ENCODE measurements at places on chromosomes 7 and 10. TPM values are rescaled to one million over a fixed set of nuclear protein-coding genes. Genes with fewer than 3 reads are reported as not detected.

- H3K27me3 ChIP-seq: no peaks in the 10 kb centered on the region
- H3K27ac ChIP-seq: no peak overlapping the region
- H3K4me3 ChIP-seq: no peak overlapping the region
- DNase-seq: no peak
- H3K4me1 ChIP-seq: peaks cover 17% of the 10 kb centered on the region
These were observed 28.4 kb upstream of the EIF5AL1 start for GRCh38 chr10:79483948-79484347.

GRCh38 chr7:122595885-122596284 is 103.0 kb downstream of the RNF133 start:
- H3K27me3 ChIP-seq: no peaks in the 10 kb centered on the region
- no peaks in the 10 kb centered on the region for H3K36me3 ChIP-seq
- no peak overlapping the region for H3K27ac ChIP-seq
- no peak for DNase-seq
- H3K4me3 ChIP-seq: no peak overlapping the region

DNA sequence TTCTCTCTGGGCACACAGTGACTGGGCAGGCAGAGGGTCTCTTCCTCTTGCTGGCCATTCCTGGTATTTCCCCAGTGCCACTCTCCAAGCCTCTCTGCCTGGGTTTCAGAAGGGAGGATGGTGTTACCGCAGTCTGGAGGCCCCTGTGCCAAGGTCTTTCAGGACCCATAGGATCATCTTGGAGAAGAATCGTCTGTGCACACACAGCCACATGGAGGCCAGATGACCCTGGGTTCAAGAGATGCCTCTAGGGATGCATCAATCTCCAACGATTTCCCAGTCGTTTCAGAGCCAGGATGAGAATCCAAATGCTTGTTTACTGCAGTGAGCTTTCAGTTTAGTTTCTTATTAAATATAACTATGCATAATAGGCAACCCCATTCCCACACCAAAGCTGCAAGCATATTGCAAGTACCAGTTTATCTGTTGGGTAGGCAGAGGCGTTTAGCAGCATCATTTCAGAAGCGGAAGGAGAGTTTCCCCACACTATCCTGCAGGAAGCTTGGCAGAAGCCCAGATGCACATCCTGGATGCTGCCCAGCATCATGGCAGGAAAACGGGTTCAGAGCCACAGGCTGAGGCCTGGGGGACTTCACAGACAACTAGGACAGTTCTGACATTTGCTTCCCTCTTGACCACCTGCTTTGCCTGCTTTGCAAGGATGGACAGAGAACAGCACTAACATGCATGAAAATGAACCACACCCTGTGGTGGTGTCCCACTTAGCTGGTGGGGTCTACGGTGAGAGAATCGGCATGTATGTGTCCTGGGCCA is 134.7 kb upstream of the FAM20C start:
- no peaks in the 10 kb centered on the region for H3K27me3 ChIP-seq
- H3K36me3 ChIP-seq: no peaks in the 10 kb centered on the region
- no peak overlapping the region for H3K4me3 ChIP-seq
- no peak for DNase-seq
- H3K27ac ChIP-seq: no peak overlapping the region

DNA sequence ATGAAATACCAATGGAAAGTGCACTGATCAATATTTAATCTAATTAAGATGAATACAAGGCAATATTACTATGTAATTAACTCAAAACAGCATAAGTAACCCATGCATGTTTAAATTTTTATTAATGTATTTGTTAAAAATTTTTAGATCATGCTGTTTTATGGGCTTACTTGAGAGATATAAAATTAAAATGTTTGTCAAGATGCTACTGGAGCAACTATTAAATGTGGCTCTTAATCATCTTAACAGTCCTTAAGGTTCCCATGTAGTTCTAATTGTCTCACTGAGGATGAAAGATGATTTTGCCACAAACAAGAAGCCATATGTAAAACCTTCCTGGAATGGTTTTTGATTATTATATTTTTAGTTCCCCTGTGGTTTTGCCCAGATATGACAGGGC is 897.1 kb downstream of the KCNMA1 start:
- H3K27ac ChIP-seq: no peak overlapping the region
- peaks cover 21% of the 10 kb centered on the region for H3K4me1 ChIP-seq
- no peaks in the 10 kb centered on the region for H3K36me3 ChIP-seq
- H3K27me3 ChIP-seq: no peaks in the 10 kb centered on the region

DNA sequence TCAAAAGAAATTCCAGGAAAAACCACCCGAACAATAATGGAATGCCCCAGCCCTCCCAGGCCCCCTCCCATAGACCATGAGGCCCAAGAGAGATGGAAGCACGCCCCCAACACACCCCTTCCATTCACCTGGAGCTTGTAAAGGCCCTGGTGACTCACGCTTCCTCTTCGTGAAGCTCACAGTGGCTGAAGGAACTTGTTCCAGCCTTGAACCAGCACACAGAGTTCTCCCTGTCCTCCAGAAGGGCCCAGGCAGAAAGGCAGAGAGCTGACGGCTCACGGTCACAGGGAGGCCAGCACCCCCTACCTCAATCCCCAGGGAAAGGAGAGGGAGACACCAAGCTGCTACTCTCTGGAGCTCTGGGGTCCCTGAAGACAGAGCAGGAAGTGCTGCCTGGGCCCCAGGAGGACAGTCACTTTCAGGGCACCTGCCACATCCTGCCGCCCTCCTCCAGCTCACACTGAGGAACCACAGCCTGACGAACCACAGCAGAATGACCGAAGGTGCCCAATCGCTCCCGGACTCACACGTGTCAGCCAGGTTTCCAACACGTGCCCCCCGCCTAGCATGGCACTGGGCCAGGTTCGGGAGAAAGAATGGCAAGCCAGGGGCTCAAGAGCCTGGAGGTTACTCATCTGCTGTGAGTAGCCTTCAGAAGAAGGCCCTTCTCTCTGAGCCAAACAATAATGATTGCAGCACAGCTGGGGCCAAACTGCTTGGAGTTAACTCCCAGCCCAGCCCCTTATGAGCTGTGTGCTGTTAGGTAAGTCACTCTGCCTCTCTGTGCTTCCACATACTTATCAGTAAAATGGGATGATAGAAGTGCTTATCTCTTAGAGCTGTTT is 52.8 kb downstream of the DLG5 start:
- H3K36me3 ChIP-seq: no peaks in the 10 kb centered on the region
- H3K4me3 ChIP-seq: no peak overlapping the region
- no peaks in the 10 kb centered on the region for H3K27me3 ChIP-seq
- peaks cover 11% of the 10 kb centered on the region for H3K4me1 ChIP-seq
- H3K27ac ChIP-seq: peak overlapping the region; percentile 21

DNA sequence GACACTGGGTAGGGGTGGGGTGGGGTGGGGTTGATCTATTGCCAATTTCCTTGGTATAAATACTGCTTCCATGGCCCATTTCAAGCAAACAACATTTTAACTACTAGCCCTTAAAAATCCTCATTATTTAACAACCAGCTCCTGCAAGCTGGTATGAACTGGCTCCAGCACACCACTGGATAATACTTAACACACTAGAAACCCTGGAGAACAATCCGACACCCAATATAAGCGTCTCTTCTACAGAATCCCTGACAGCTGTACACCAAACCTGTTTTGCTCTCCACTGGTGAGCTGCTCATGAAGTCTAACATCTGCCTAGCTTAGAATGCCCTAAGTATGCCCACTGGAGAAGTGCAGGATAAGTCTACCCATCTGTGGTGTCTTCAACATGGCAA is 116.8 kb downstream of the HIPK2 start:
- no peaks in the 10 kb centered on the region for H3K36me3 ChIP-seq
- peaks cover 60% of the 10 kb centered on the region for H3K4me1 ChIP-seq
- no peak overlapping the region for H3K27ac ChIP-seq
- DNase-seq: no peak
- no peak overlapping the region for H3K4me3 ChIP-seq

- H3K27me3 ChIP-seq: no peaks in the 10 kb centered on the region
- no peaks in the 10 kb centered on the region for H3K4me1 ChIP-seq
- H3K36me3 ChIP-seq: no peaks in the 10 kb centered on the region
These were observed 25.4 kb upstream of the ZNF138 start for GRCh38 chr7:64768824-64769223.

GRCh38 chr7:33432821-33433220 is 303.5 kb downstream of the BBS9 start:
- H3K27ac ChIP-seq: no peak overlapping the region
- DNase-seq: no peak
- no peaks in the 10 kb centered on the region for H3K27me3 ChIP-seq

GRCh38 chr7:66303454-66304155 is 98.5 kb downstream of the TPST1 start:
- no peak for DNase-seq
- H3K27ac ChIP-seq: no peak overlapping the region
- H3K4me1 ChIP-seq: no peaks in the 10 kb centered on the region
- no peak overlapping the region for H3K4me3 ChIP-seq
- H3K36me3 ChIP-seq: no peaks in the 10 kb centered on the region

The GRID2IP gene
- 0.14 TPM for total RNA-seq

The TACR2 gene
- total RNA-seq: not detected
